Stimulated activated CD8-positive, alpha-beta memory T cell treated with anti-CD3 and anti-CD28 coated beads, Interleukin-4, amount 100 ng/mL, for 24 hours (primary cell): ENCODE measurements at places on chromosomes 11 and 22.

DNA sequence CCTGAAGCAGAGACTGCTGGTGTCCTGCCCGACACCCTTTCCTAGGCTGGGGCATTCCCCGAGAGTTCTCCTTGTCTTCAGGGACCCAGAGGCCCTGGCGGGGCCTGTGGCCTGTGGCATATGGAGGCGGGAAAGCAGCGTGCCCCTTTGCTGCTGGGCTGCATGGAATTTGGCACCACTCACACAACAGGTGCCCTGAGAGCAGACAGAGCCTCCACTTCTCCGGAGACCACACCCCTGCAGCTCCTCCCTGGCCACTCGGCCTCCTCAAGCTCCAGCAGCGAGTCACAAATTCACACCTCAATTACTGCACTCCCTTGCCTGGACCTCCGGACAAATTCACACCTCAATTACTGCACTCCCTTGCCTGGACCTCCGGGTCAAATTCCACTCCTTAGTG, 1375.2 kb downstream of the TBC1D22A start:
- DNase-seq, result no peak

GRCh38 chr22:38246692-38247091, 26.1 kb downstream of the TMEM184B start:
- no peak for DNase-seq

DNA sequence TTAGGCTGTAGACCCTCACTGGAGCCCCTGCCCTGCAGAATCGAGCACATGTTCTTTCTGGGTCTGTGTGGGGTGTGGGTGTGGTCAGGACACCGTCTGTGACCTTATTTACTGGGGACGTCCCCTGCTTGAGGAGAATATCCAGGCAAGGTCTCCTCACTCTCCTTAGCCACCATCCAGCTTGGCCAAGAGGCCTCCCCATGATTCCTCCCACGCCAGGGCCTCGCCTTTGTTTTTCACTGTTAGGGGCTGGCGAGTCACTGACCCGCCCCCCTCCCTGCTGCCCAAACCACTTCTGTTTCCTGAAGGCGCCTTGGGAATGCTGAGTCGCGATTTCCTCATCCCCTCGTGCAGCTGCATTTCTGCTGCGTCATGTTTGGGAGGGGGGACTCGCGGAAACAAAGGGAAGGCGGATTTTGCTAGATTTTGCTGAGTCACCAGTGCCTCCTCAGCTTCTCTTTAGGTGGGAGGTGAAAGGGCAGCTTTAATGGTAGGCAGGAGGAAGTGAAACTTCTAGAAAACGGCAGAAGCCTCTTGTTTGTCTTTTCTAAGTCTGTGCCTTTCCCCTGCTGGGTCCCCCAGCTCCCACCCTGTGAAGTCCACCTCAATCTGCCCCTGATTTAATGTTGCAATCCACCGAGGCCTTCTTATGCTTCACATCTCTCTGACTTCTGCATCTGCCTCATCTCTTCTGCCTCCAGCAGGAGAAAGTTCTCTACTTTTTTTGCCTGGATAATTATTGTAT, 4.0 kb upstream of the HMOX1 start:
- DNase-seq, result no peak

GRCh38 chr22:39534591-39535356, 2.2 kb upstream of the RPS19BP1 start:
- DNase-seq, result peak; percentile 76
